ENCODE measurements at places on chromosomes 3 and 15.

- peak; percentile 60 for DNase-seq
These were observed 1.5 kb downstream of the MEGF11 start for GRCh38 chr15:66251790-66252684.

- DNase-seq, result peak; percentile 35
These were observed 16.2 kb upstream of the XIRP1 start for GRCh38 chr3:39208463-39209055.

GRCh38 chr3:161508852-161509477, 12.4 kb downstream of the OTOL1 start:
- DNase-seq, result no peak

DNA sequence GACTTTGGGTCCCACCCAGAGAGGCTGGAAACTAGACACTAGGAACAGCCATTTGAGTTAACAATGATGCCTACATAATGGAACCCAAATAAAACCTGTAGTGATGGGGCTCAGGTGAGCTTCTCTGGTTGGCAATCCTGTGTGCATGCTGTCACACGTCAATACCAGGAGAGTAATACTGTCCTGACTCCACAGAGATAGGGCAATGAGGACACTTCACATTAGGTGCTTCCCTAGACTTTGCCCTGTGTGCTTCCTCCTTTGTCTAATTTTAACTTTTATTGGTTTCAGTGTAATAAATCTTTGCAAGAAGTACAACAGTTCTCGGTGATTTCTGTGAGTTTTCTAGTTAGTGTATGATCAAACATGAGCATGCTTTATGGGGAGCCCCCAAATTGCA, 281.8 kb upstream of the ARRDC4 start:
- DNase-seq, result no peak

DNA sequence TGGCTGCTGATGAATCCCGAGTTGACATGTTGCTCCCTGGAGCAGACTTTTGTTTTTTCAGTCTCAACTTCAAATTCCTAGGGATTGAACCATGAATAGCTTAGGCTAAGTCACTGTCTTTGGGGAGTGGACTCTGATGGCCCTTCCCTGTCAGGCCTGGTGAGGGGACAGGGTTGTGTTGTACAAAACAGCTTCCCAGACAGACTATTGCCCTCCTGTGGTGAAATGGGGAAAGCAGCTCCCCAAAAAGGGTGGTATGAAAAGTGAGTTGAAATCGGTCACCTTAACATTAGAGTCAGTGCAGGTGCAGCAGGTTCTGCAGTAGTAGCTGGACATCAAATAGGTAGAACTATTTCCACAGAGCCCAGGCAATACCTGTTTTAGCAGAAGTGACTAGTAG, 775.6 kb downstream of the ROBO2 start:
- DNase-seq, result no peak

DNA sequence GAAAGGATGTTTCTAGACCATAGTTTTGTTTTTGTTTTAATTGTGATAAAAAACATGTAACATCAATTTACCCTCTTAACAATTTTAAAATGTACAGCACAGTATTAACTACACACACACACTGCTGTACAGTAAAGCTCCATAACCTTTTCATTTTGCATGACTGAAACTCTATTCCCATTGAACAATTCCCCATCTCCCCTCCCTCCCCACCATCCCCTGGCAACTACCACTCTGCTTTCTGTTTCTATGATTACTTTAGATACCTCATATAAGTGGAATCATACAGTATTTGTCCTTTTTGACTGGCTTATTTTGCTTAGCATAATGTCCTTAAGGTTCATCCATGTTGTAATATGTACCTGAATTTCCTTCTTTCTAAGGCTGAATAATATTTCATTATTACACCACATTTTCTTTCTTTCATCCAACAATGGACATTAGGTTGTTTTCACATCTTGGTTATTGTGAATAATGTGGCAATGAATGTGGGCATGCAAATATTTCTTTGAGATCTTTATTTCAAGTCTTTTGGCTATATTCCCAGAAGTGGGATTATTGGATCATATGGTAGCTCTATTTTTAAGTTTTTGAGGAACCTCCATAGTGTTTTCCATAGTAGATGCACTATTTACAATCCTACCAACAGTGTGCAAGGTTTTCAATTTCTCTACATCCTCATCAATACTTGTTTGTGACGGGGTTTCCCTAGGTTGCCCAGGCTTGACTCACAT, 10.7 kb downstream of the CHST14 start:
- DNase-seq, result no peak

- no peak for DNase-seq
These were observed 29.0 kb downstream of the GYG1 start for GRCh38 chr3:149020196-149020838.

All from stimulated activated CD4-positive, alpha-beta T cell treated with anti-CD3 and anti-CD28 coated beads, Interleukin-4, amount 100 ng/mL, for 1 hour (primary cell).